ENCODE measurements at places on chromosomes 6 and 20.

DNA sequence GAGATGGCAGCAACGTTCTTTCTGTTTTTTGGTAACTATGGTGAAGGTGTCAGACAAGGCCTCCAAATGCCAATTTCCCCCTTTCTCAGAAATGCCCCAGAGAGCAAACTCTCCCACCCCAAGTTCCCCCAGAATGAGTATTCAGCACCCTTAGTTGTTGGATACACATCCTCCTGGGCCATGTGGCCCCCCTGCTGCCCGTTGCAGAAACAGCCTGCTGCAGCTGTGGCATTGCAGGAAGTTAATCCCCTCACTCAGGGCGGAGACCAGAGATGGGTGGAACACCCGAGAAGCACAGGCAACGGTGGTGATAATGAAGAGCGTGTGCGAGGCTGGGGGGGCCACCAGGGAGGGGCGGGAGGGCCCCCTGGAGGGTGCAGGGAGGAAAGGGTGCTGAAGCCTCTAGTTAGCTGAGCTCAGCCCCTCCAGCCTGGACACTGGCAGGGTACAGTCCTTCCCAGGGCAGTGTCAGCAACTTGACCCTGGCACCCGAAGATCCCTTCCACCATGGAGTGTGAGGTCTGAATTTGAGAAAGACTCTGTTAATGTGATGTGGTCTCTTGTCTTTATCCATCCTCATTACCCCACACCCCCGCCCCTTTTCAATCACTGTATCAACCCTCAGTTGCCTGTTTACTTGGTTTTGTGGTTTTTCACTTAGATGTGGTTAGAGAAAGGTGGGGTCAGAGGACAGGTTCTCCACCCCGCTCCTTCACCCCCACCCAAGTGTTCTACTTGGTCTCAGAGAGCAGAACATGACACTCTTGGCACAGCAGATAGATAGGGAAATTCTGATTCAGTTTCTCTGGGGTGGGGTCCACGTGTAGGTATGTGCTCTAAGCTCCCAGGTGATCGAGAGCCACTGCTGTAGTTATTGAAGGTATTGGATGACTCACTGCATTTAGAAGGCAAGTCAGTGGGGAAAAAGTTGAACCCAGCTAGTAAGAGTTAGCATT is 208.8 kb upstream of the SUPT3H start:
- no peak for DNase-seq

DNA sequence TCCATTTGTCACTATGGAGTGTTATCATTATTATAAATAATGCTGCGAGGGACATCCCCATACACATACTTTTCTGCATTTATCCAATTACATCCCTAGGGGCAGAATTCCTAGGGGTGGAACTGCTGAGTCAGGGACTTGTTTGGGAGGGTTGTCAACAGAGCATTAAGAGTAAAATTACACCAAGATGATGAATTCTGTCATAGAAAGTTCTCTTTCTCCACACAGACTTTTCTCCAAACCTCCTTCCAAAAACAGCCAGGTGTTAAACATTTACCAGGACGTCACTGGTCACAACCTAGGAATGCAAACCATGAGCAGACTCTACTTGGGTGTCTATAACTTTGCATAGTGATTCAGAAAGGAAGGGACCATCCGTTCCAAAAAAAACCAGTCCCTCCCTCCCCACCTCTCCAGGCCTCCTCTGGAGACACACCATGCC is 95.5 kb downstream of the PRND start:
- DNase-seq: no peak

GRCh38 chr6:79463621-79464050 is 73.6 kb downstream of the LCA5 start:
- no peak for DNase-seq

- no peak for DNase-seq
Observed at GRCh38 chr6:44245391-44245911, 1.4 kb upstream of the HSP90AB1 start.

GRCh38 chr6:13253272-13253671 is 75.1 kb downstream of the TBC1D7 start:
- DNase-seq: no peak

Measured in activated B cell treated with CpG ODN at 0.5 μM for 24 hours (primary cell).